ENCODE measurements at places on chromosomes 11 and 22. TPM values are rescaled to one million over a fixed set of nuclear protein-coding genes. Genes with fewer than 3 reads are reported as not detected.

- H3K27me3 ChIP-seq = no peaks in the 10 kb centered on the region
- H3K36me3 ChIP-seq = no peaks in the 10 kb centered on the region
- DNase-seq = no peak
- peaks cover 42% of the 10 kb centered on the region for H3K4me1 ChIP-seq
- no peak overlapping the region for H3K4me3 ChIP-seq
Measured at GRCh38 chr22:36379593-36380361, 8.0 kb downstream of the MYH9 start.

Gene RFPL3
- total RNA-seq = not detected

- DNase-seq = peak; percentile 45
- no peak overlapping the region for H3K4me3 ChIP-seq
- H3K27me3 ChIP-seq = no peaks in the 10 kb centered on the region
- H3K27ac ChIP-seq = no peak overlapping the region
- H3K36me3 ChIP-seq = no peaks in the 10 kb centered on the region
- H3K4me1 ChIP-seq = no peaks in the 10 kb centered on the region
Measured at GRCh38 chr11:131246663-131247062, 123.8 kb upstream of the NTM start.

Gene ARL14EP
- total RNA-seq = 16.9 TPM

- peak within 1 kb of the TSS; percentile 98 for H3K27ac ChIP-seq
- DNase-seq = no peak
- no peaks in the 10 kb centered on the region for H3K27me3 ChIP-seq
- peak within 1 kb of the TSS; percentile 80 for H3K4me3 ChIP-seq
Measured at GRCh38 chr11:95066716-95067038, at the start of gene SRSF8. Gene SRSF8 (plus strand): TSS chr11:95066919. CDS start chr11:95067227, 308 bp downstream.

DNA sequence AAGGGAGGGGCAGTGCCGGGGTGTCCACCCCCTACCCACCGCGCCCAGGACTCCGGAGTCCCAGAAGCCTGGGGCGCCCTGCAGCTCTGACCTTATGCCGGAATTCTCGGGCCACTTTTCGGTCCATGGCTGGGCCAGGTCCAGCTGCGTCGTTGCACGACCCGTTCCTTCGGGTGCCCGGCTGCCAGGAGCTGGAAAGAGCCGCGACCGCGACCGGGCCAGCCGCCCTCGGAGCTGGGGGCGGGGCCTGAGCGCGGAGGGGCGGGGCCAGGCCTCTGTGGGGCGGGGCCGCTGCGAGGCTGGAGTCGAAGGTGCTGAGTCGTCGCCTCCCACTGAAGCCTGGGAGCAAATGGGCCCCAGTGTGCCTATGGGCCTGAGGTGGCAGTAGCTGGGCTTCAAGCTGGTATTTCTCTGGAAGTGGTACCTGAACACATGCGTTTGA lies at the start of gene USH1C:
USH1C (minus strand) TSS at position 236 of the 442 bp plus-strand sequence; CDS start at position 127, 109 bp downstream.
- H3K27ac ChIP-seq = peak within 1 kb of the TSS; percentile 31
- no peaks in the 10 kb centered on the region for H3K4me1 ChIP-seq
- no peaks in the 10 kb centered on the region for H3K36me3 ChIP-seq
- peak within 1 kb of the TSS; percentile 13 for H3K4me3 ChIP-seq
- peak; percentile 60 for DNase-seq

GRCh38 chr11:60184824-60185511 lies 2.1 kb upstream of the MS4A6A start:
- H3K4me1 ChIP-seq = no peaks in the 10 kb centered on the region
- no peak for DNase-seq
- H3K27ac ChIP-seq = peak overlapping the region; percentile 27
- H3K27me3 ChIP-seq = no peaks in the 10 kb centered on the region
- no peaks in the 10 kb centered on the region for H3K36me3 ChIP-seq

GRCh38 chr11:20155683-20156279 lies 4.5 kb downstream of the DBX1 start:
- no peak overlapping the region for H3K4me3 ChIP-seq
- DNase-seq = no peak
- no peak overlapping the region for H3K27ac ChIP-seq
- peaks cover 21% of the 10 kb centered on the region for H3K27me3 ChIP-seq
- no peaks in the 10 kb centered on the region for H3K36me3 ChIP-seq
- no peaks in the 10 kb centered on the region for H3K4me1 ChIP-seq

- no peaks in the 10 kb centered on the region for H3K4me1 ChIP-seq
- H3K27me3 ChIP-seq = no peaks in the 10 kb centered on the region
- no peak overlapping the region for H3K27ac ChIP-seq
Measured at GRCh38 chr22:37525073-37525745, 6.0 kb upstream of the CARD10 start.

- H3K4me1 ChIP-seq = peaks cover 10% of the 10 kb centered on the region
- no peak for DNase-seq
- H3K36me3 ChIP-seq = no peaks in the 10 kb centered on the region
- H3K4me3 ChIP-seq = no peak overlapping the region
- H3K27ac ChIP-seq = peak overlapping the region; percentile 53
Measured at GRCh38 chr22:21837248-21837979, 30.0 kb downstream of the MAPK1 start.

DNA sequence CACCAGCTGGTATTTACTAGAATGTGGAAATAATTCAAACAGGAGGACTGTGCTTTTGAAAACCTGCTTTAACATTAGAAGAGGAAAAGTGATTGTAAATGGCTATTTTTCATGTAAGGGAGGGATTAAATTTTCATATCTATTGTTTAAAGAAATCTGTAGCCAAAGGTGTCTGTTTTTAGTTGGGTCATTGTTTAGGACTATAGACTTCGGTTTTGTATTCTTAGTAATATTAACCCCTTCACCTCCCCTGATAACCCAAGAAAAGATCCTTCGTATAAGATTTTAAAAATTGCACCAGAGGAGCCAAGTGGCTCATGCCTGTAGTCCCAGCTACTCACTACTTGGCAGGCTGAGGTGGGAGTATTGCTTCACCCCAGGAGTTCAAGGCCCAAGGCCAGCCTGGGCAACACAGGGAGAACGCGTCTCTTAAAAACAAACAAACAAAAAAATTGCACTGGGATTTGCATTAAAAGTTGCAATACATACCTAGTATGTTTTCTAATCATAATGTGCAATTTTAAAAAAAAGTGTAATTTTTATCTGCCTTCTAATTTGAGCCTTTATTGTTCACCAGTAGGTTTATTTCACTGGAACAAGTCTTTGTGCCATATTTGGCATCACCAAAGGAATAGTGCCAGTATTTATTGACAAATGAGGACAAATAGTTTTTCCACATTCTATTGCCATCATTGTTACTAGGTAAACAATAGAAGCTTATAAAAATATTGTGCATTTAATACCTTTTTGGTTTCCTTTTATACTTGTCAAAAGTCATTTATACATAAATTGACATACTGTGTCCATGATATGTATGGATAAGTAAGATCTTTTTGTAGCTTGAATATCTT lies 34.3 kb downstream of the MTMR3 start:
- no peak overlapping the region for H3K4me3 ChIP-seq
- H3K4me1 ChIP-seq = peaks cover 35% of the 10 kb centered on the region
- DNase-seq = no peak
- no peaks in the 10 kb centered on the region for H3K27me3 ChIP-seq
- no peaks in the 10 kb centered on the region for H3K36me3 ChIP-seq
- H3K27ac ChIP-seq = no peak overlapping the region

- H3K27me3 ChIP-seq = no peaks in the 10 kb centered on the region
- H3K27ac ChIP-seq = no peak overlapping the region
- no peak for DNase-seq
- peaks cover 9% of the 10 kb centered on the region for H3K4me1 ChIP-seq
Measured at GRCh38 chr11:124669193-124669592, 4.3 kb downstream of the SIAE start.

DNA sequence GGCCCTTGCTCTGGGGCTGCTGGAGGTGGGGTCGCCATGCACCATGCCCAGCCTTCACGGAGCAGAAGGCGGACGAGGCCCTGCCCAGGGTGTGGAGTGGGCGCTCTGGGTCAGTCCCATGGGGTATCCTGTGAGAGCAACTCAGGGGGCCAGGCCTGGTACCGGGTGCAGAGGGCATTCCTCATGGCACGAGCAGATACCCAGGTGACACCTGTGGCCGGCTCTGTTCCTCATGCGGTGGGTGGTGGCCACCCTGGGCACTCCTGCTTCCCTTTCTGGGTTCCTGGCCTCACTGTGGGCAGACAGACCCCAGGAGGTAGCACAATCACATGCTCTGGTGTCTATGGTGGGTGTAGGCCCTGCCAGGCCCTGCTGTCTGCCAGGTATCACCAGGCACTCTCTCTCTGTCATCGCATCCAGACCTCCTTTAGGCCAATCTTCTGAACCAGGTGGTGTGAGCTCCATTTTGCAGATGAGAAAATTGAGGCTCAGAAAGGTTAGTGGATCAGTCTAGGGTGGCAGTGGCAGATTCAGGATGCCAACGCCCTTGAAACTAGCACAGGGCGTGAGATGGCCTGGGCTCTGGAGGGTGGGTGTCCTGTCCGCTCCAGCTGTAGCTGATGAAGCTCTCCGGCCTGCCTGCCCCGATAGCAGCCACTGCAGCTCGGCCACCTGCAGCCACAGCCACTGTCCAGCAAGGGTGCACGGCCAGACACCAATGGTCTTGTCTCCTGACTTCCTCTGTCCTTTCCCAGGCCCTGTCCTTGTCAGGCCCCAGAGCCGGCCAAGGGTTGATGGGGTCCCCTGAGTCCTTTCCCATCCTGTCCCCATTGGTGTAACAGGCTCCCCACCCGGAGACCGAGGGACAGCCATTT lies 15.1 kb downstream of the DGKZ start:
- peaks cover 6% of the 10 kb centered on the region for H3K4me1 ChIP-seq
- H3K36me3 ChIP-seq = no peaks in the 10 kb centered on the region
- DNase-seq = peak; percentile 81
- no peak overlapping the region for H3K27ac ChIP-seq

Gene KCNQ1OT1
- total RNA-seq = 1.4 TPM

DNA sequence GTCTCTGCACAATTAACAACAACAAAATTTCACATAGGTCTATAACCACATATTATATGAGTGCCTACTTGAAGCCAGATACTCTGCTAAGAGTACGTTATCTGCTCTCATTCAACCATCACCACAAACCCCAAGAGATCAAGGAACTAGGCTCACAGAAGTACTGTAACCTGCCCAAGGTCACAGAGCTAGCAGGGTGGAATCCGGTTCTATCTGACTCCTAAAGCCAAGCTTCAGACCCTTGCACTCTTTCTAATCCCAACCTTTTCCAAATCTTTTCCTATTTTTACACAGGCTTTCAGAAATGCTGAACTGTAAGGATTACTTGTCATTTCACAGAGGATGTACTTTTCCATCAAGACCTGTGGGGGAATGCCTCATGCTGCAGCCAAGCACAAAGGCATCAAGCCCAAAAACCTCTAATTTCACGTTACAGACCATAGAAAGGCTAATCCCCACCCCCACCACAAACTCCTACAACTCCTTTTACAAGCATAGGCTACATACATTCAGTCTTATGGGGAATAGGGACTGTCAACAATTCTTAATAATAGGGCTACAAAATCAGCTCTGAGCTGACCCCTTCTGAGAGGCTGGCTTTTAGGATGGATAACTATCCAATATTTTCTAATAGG lies 927 bp downstream of the PRCP start:
- DNase-seq = no peak
- H3K36me3 ChIP-seq = no peaks in the 10 kb centered on the region
- no peak overlapping the region for H3K27ac ChIP-seq
- H3K27me3 ChIP-seq = no peaks in the 10 kb centered on the region
- peak overlapping the region; percentile 41 for H3K4me3 ChIP-seq

GRCh38 chr22:25153961-25154666 lies 45.5 kb upstream of the CRYBB3 start:
- H3K36me3 ChIP-seq = no peaks in the 10 kb centered on the region
- H3K4me1 ChIP-seq = no peaks in the 10 kb centered on the region
- no peak overlapping the region for H3K4me3 ChIP-seq
- no peaks in the 10 kb centered on the region for H3K27me3 ChIP-seq

GRCh38 chr11:6606471-6607189 lies 3.1 kb downstream of the ILK start:
- DNase-seq = peak; percentile 93
- H3K4me1 ChIP-seq = peaks cover 29% of the 10 kb centered on the region

Gene GGTLC3
- not detected for total RNA-seq

GRCh38 chr11:96388891-96389719 lies 607 bp downstream of the CCDC82 start:
- peak overlapping the region; percentile 70 for H3K4me3 ChIP-seq
- H3K36me3 ChIP-seq = no peaks in the 10 kb centered on the region
- peak overlapping the region; percentile 86 for H3K27ac ChIP-seq
- peaks cover 21% of the 10 kb centered on the region for H3K4me1 ChIP-seq

Gene NF2
- total RNA-seq = 14.7 TPM

DNA sequence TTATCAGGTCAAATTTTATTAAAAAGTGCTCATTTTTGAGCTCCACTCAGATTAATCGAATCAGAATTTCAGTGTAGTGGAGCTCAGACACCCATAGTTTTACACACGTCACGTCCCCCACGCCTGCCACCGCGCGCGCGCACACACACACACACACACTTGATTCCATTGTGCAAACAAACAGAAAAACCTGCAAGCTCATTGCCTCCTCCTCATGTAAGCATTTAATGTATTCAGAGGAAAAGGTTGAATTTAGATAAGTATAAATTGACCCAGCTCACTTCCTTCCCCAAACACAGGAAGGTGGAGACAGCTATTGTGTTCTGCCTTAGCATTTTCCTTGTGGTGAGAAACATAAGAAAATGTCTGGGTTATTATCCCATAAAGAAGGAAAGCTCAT lies 336.7 kb downstream of the LUZP2 start:
- no peak overlapping the region for H3K27ac ChIP-seq
- peaks cover 4% of the 10 kb centered on the region for H3K4me1 ChIP-seq
- H3K36me3 ChIP-seq = no peaks in the 10 kb centered on the region
- DNase-seq = no peak
- H3K27me3 ChIP-seq = no peaks in the 10 kb centered on the region
- no peak overlapping the region for H3K4me3 ChIP-seq

- H3K4me1 ChIP-seq = no peaks in the 10 kb centered on the region
- no peak overlapping the region for H3K27ac ChIP-seq
- no peaks in the 10 kb centered on the region for H3K36me3 ChIP-seq
- no peaks in the 10 kb centered on the region for H3K27me3 ChIP-seq
- DNase-seq = peak; percentile 38
Measured at GRCh38 chr11:69192301-69192721, 36.6 kb downstream of the SMIM38 start.

DNA sequence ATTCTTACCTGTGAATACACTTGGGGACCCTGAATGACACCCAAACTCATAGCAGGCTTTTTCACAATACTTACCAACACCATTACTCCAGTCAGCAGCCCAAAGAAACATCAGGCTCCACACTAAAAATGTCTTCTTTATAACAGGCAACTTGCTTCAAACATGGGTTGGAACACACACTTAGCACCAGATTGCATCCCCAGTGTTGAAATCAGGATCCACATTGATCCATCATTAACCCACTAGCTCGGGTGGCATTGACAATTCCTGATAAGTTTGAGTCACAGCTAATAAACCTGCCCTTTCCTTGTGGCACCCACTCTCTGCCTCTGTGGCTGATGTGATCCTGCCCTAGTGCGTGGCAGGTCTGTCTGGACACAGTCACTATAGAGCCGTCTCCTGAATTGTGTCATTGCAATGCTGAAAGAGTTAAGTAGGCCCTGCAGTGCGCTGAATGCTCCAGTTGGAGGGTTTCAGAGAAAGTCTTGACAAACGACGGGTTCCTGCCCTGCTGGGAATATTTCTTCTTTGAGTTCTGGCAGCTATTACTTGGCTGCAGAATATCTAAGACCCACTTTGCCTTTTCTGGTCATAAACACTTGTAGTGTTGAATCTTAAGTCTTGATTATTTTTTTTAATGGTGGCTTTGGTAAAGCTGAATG lies 19.6 kb upstream of the C11orf96 start:
- H3K4me1 ChIP-seq = no peaks in the 10 kb centered on the region
- no peak overlapping the region for H3K4me3 ChIP-seq
- no peak for DNase-seq
- H3K27ac ChIP-seq = no peak overlapping the region
- no peaks in the 10 kb centered on the region for H3K36me3 ChIP-seq

GRCh38 chr11:4102711-4103110 lies 8.1 kb downstream of the RRM1 start:
- no peak overlapping the region for H3K4me3 ChIP-seq
- DNase-seq = no peak
- H3K27me3 ChIP-seq = no peaks in the 10 kb centered on the region
- no peak overlapping the region for H3K27ac ChIP-seq
